ENCODE measurements at places on chromosomes 7 and 10. TPM values are rescaled to one million over a fixed set of nuclear protein-coding genes. Genes with fewer than 3 reads are reported as not detected.

NME8 gene
- not detected for total RNA-seq

NPSR1 gene
- not detected for total RNA-seq

AKR1C4 gene
- total RNA-seq = not detected

GALNT17 gene
- 0.46 TPM for total RNA-seq

PLAU gene
- total RNA-seq = 18.2 TPM

CARD11 gene
- total RNA-seq = 0.39 TPM

C1QL3 gene
- total RNA-seq = not detected

RPEL1 gene
- not detected for total RNA-seq

TNPO3 gene
- total RNA-seq = 37.2 TPM

MCM7 gene
- 24.6 TPM for total RNA-seq

NUTM2E gene
- total RNA-seq = not detected

THSD7A gene
- 0.21 TPM for total RNA-seq

TCTN3 gene
- 9.5 TPM for total RNA-seq

NXPH1 gene
- total RNA-seq = not detected

ERVW-1 gene
- total RNA-seq = not detected
